ENCODE measurements at places on chromosomes 13 and 19. TPM values are rescaled to one million over a fixed set of nuclear protein-coding genes. Genes with fewer than 3 reads are reported as not detected.

GNG7 gene
- not detected for total RNA-seq

CPB2 gene
- total RNA-seq: not detected

RFPL4AL1 gene
- not detected for total RNA-seq

SYCN gene
- total RNA-seq: not detected

ZNF471 gene
- 3.1 TPM for total RNA-seq

KLK7 gene
- total RNA-seq: not detected

FUT6 gene
- total RNA-seq: not detected

ZNF772 gene
- total RNA-seq: 9.1 TPM

POSTN gene
- total RNA-seq: 42.8 TPM

ZNF442 gene
- total RNA-seq: 0.26 TPM

PSG6 gene
- total RNA-seq: not detected

ANGPTL8 gene
- not detected for total RNA-seq

CD79A gene
- 0.64 TPM for total RNA-seq

KCNJ14 gene
- 0.88 TPM for total RNA-seq

DKKL1 gene
- total RNA-seq: 2.1 TPM

MYO1F gene
- 0.52 TPM for total RNA-seq

SIGLEC9 gene
- not detected for total RNA-seq

ZNF446 gene
- 8.0 TPM for total RNA-seq

CEACAM1 gene
- total RNA-seq: 0.39 TPM

MYH14 gene
- not detected for total RNA-seq

ZNF528 gene
- 6.6 TPM for total RNA-seq

MATK gene
- 0.40 TPM for total RNA-seq

SYDE1 gene
- 68.0 TPM for total RNA-seq

TLE6 gene
- 1.2 TPM for total RNA-seq

CYP2A7 gene
- not detected for total RNA-seq

C19orf18 gene
- not detected for total RNA-seq

CEACAM18 gene
- not detected for total RNA-seq

ZNF792 gene
- total RNA-seq: 3.8 TPM

CBARP gene
- total RNA-seq: 4.5 TPM

ZNF724 gene
- 10.9 TPM for total RNA-seq

OR7A5 gene
- total RNA-seq: 0.16 TPM

CXCL17 gene
- not detected for total RNA-seq

RNF113B gene
- total RNA-seq: not detected

EBI3 gene
- 0.39 TPM for total RNA-seq

COL4A2 gene
- 511 TPM for total RNA-seq

GYS1 gene
- total RNA-seq: 47.3 TPM

CCDC70 gene
- total RNA-seq: not detected
